ENCODE measurements at places on chromosomes 11 and 22.
A peak's percentile ranks its signal among the peaks of the same experiment; 100 is the strongest.

DNA sequence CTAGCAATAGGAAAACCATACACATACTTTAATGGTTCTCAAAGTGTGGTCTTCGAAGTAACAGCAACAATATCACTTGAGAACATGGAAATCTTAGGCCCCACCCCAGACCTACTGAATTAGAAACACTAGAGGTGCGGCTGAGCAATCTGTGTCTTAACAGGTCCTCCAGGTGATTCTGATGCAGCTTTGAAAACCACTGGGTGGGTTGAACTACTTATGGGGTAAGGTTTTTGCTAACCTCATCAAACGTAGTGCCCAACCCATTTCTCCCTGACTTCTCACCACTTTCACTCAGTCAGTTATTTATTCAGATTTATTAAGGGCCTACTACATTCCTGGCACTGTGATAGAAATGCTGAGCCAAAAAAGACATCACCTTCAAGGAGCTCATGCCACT is 3.7 kb downstream of the MPZL2 start:
- DNase-seq, result no peak

DNA sequence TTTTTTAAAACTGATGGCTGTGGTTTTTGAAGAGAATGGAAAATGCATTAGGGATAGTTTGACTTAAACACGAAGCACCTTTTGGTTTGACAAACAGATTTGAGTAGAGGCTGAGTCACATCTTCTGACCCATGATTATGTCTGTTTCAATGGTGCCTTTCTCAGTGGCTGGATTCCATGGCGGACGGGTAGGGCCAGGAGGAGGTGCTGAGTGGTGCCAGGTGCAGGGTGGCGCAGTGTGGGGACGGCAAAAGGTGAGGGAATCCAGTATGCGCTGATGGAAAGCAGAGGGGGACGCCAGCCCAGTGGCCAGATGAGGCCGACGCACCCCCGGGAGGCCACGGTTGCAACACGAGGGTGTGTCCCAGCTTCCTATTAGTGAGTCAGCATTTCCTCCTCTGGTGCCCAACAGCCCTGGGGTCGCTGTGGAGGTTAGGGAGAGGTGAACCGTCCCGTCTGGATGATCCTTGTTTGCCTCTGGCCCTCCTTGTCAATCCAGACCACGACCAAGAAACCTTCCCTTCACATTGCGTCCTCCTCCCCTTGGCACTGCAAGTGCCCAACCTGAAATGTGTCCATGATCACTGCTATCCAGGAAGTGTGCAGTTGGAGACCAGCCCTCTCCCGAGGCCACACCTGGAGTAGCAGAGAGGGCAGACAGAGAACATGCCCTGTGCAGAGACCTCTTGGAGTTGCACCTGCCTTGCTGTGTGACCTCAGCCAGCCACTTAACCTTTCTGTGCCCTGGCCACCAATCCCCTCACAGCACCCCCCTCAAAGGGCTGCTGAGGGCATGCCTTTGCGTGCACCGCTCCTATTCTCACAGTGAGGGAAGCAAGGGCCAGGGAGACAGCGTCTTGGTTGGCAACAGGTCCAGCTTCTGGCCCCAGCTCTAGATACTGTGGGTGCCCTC is 32.5 kb upstream of the ATXN10 start:
- DNase-seq, result no peak

- DNase-seq, result no peak
Observed at GRCh38 chr11:74783241-74783871, 34.7 kb downstream of the RNF169 start.

- no peak for DNase-seq
Observed at GRCh38 chr22:36377022-36377631, 10.6 kb downstream of the MYH9 start.

DNA sequence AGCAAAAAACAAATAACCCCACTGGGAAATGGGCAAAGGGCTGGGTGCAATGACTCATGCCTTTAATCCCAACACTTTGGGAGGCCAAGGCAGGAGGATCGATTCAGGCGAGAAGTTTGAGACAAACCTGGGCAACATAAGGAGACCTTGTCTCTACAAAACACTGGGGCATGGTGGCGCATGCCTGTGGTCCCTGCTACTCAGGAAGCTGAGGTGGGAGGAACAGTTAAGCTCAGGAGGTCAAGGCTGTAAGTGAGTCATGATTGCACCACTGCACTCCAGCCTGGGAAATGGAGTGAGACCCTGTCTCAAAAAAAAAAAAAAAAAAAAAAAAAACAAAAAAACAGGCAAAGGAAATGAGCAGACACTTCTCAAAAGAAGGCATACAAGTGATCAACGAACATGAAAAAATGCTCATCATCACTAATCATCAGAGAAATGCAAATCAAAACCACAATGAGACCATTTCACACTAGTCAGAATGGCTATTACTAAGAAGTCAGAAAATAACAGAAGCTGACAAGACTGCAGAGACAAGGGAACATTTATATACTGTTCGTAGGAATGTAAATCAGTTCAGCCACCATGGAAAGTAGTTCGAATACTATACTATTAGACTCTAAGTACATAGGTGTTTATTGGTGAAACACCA is 48.2 kb upstream of the SMCO4 start:
- DNase-seq, result no peak

GRCh38 chr22:36552289-36552688 is 23.3 kb upstream of the EIF3D start:
- DNase-seq, result no peak

DNA sequence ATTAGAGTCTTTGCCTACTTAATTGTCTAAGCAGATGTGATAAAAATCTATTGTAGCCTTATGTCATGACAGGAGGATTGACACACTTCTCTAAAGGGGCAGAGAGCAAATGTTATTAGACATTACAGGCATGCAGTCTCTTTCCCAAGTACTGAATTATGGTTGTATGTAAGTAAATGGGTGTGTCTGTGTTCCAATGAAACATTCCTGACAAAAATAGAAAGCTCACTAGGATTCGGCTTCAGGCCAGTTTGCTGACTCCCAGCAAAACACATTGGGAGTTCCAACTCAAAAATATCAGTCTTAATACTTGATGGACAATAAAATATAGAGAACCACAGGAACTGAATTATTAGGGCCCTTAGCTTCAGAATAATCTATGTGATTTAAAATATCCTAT is 1480.4 kb downstream of the FAM181B start:
- DNase-seq, result no peak

DNA sequence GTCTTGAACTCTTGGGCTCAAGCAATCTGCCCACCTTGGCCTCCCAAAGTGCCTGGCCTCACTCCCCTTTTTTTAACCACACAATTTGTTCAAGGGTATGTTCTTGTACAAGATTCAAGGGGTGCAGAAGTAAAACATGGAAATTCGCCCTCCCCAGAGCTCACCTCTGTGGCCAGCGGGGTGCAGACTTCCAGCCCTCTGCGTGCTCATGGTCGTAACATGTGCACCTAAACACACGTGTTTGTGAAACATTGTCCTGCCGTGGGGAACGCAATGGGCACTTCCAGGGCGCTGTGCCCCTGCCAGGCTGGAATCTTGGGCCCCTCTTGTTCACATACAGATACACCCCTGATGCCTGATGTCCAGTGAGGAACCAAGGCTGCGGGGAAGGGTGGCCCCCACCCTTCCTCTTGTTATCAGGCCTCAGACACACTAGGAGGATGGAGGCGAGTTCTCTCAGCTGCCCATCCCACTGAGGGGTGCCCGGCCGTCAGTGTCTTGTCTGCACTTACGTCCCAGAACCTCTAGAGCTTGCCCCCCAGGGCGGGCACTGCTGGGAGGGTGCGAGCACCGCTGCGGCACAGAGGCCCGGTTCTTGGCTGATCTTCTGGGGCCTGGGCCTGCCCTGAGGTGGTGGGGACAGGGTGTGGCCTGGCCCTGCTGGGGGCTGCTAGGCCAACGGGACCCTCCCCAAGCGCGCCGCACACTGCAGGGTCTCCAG is 4.1 kb upstream of the EPS8L2 start:
- DNase-seq, result no peak

DNA sequence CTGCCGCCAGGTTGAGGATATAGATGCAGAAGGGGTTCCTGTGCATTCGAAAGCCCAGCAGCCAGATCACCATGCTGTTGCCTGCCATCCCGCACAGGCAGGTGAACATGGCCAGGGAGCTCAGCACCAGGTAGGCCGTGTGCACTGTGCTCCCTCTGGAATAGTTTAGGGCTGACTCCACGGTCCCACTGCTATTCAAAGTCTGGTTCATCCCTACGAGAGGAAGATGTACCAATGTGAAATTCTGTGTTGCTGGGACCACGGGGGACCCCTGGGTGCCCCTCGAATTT is at the start of gene MRGPRD:
Gene MRGPRD (minus strand): TSS at position 211 of the 290 bp plus-strand sequence. CDS start 0 bp downstream, at position 211.
- no peak for DNase-seq

GRCh38 chr11:132453406-132453805 is 1078.9 kb downstream of the OPCML start:
- no peak for DNase-seq

DNA sequence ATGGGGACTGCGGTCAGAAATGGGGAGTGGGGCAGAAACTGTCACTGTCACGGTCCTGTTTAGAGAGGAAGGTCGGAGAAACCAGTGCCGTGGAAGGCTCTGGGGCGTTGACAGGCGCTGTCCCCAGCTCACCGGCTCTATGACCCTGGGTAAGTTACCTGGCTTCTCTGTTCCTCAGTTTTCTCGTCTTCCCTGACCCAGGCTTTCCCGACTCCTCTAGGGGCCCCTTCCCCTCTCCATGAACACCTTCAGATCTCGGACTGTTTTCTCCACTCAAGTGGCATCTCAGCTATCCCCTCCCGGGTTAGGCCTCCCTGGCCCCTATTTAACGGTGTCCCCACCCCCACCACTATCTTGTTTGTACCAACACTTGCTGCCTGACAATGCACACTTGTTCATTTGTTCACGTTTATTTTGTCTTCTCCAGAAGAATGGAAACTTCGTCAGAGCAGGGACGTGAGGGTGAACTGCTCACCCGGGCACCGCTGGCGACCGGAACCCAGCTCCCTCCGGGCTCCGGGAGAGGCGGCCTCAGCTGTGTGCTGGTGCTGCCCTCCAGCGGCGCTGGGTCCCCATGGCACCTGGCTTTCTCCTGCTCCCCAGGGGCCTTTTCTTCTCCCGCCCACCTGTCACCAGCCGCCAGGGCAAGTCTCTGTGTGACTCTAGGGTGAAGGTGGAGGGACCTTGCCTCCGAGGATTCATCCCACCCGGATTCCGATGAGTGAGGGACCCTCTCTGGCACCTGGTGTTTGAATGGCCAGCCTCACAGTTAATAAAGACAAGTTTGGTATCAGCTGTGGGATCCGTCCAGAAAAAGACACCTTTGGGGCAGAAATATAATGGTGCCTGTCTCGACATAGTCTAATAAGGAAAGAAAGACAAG is 33.1 kb upstream of the SLC35C1 start:
- peak; percentile 73 for DNase-seq

DNA sequence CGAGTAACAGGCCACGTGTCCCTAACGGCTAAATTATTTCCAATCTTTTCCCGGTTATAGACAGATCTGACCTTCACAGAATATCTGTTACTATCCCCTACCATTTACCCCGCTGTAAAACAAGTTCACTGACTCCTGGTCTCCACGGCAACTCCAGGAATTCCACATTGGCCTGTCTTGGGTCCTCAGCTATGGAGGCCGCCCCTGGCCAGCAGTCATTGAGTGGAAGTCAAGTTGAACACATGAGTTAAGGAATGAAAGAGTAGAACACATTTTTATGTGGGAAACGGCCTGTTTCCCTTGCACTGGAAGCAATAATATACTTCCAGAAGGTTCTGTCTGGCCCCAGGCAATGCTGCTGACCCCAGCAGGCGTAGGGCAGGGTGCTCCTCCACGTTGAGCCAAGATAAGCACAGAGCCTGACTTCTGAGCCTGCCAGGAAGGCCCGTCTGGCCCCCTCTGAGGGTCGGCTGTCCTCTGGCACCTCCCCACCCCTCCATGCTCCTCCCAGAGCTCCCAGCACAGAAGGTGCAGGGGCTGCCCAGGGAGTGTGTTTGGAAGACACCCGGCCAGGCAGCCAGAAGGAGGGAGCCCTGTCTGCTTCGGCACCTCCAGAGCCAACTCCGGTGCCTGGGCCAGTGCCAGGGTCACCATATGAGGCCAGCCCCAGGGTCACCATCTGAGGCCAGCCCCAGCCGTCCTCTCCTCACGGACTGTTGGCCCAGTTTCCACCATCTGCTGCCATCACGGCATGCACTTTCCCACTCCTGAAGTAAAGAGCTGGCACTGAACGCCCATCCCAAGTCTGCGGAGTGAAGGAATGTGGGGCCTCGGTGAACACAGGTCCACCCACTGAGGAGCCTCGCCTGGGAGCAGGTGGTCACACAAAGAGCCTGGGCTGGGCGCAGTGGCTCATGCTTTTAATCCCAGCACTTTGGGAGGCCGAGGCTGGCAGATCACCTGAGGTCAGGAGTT is 813.2 kb downstream of the BRD1 start:
- DNase-seq, result no peak

GRCh38 chr22:48340727-48341709 is 1486.7 kb downstream of the BRD1 start:
- no peak for DNase-seq

GRCh38 chr11:106236295-106236694 is 158.8 kb downstream of the AASDHPPT start:
- no peak for DNase-seq

DNA sequence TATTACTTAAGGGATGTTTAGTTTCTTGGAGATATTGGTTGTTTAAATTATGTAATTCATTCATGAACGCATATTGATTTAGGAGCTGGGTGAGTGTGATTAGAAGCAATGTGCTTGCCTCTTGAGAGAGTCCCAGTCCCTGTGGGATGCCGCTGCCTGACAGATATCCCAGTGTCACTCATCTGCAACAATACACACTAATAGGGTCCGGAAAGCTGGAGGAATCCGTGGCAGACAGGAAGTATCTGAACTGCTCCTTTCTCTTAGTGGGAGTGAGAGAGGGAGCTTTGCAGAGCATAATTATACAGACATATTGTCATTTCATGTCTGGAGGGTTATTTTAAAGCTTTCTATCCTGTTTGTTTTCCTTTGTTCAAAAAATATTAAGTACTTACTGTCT is 17.4 kb downstream of the AMOTL1 start:
- DNase-seq, result no peak

- DNase-seq, result no peak
Observed at GRCh38 chr11:129277198-129277843, 85.2 kb upstream of the ARHGAP32 start.

GRCh38 chr11:61647529-61647928 is 32.7 kb upstream of the DAGLA start:
- DNase-seq, result no peak

DNA sequence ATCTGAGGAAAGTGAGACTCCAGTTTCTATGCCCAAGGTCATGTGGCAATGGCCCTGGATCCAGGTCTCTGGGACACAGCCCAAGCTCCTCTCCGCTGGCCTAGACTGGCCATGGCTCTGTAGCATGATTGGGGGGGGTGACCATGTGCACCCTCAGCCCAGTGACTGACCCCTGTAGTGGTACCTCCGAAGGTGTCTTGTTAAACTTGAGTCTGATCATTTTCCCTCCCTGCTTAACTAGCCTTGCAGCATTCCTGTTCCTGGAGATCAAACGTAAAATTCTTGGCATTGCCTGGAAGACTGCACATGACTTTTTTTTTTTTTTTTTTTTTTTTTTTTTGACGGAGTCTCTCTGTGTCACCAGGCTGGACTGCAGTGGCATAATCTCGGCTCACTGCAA is 1116.0 kb downstream of the TBC1D22A start:
- DNase-seq, result no peak

DNA sequence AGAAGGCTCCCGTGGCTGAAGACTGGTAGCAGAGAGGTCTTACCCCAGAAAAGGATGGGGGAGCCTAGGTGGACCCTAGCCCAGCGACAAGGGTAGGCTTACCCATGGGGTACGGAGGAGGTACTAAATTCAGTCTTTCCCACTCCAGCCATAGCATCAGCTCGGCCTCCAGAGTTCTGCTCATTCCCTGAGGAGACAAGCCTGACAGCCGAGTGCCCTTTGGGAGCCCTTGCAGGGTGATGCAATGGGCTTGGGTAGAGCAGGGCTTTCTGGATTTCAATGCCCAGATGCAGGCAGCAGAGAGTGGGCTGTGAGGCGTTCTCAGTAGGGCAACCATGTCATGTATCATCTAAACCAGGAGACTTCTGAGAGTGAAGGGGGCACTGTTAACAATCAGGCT is 124.7 kb downstream of the MICAL2 start:
- DNase-seq, result no peak

All from stimulated activated CD4-positive, alpha-beta T cell treated with anti-CD3 and anti-CD28 coated beads, Interleukin-1b, Interleukin-23, amount 100 ng/mL, for 1 hour (primary cell).